ENCODE measurements at places on chromosomes 13 and 19.

DNA sequence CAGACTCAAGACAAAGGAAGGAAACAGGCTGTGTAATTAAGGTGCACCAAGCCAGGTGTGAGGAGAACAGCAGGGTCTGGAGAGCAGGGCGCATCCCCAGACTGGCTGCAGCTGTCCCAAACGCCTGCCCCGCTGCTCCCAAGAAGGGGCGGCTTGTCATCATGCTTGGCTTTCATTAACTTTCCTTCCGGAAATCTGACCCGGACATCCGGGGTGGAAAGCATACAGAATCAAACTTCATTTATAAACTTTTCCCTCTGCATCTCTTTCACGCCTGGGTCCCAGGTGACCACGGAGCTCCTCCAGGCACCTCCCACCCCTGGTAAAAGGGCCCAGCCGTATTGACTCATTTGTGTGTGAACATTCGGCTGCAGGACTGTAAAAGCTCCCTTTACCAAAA, 31.7 kb downstream of the TSHZ3 start:
- H3K4me1 ChIP-seq: no peaks in the 10 kb centered on the region
- no peak overlapping the region for H3K4me3 ChIP-seq
- H3K27ac ChIP-seq: no peak overlapping the region
- no peak for DNase-seq
- H3K27me3 ChIP-seq: no peaks in the 10 kb centered on the region

- no peak for DNase-seq
- H3K4me3 ChIP-seq: peak overlapping the region; percentile 59
- H3K27ac ChIP-seq: no peak overlapping the region
Observed at GRCh38 chr13:41457589-41458186, 338 bp downstream of the RGCC start.

- no peaks in the 10 kb centered on the region for H3K4me1 ChIP-seq
- H3K27me3 ChIP-seq: no peaks in the 10 kb centered on the region
- no peak overlapping the region for H3K27ac ChIP-seq
- no peak overlapping the region for H3K4me3 ChIP-seq
Observed at GRCh38 chr13:48542581-48543341, 9.9 kb upstream of the RCBTB2 start.

DNA sequence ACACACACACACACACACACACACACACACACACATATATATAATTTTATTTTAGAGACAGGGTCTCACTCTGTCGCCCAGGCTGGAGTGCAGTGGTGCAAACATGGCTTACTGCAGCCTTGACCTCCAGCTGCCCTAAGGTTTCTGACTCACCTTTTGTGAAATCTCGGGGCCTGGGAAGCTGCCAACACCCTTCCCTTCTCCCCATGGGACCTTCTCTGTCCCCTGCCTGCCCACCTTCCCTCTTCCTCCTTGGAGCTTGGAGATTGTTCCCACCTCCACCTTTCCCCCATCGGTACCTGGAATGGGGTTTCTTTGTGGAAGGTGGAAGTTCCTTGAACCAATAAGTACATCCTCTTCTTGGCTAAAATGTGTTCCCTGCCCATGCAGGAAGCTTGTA, 6.3 kb downstream of the ARRDC5 start:
- peaks cover 4% of the 10 kb centered on the region for H3K4me1 ChIP-seq
- DNase-seq: no peak
- H3K27me3 ChIP-seq: no peaks in the 10 kb centered on the region
- no peaks in the 10 kb centered on the region for H3K36me3 ChIP-seq
- no peak overlapping the region for H3K27ac ChIP-seq
- no peak overlapping the region for H3K4me3 ChIP-seq

- no peaks in the 10 kb centered on the region for H3K36me3 ChIP-seq
- no peak overlapping the region for H3K4me3 ChIP-seq
- H3K27ac ChIP-seq: no peak overlapping the region
- DNase-seq: no peak
- H3K4me1 ChIP-seq: no peaks in the 10 kb centered on the region
Observed at GRCh38 chr13:58806401-58806800, 1174.9 kb downstream of the PCDH17 start.

DNA sequence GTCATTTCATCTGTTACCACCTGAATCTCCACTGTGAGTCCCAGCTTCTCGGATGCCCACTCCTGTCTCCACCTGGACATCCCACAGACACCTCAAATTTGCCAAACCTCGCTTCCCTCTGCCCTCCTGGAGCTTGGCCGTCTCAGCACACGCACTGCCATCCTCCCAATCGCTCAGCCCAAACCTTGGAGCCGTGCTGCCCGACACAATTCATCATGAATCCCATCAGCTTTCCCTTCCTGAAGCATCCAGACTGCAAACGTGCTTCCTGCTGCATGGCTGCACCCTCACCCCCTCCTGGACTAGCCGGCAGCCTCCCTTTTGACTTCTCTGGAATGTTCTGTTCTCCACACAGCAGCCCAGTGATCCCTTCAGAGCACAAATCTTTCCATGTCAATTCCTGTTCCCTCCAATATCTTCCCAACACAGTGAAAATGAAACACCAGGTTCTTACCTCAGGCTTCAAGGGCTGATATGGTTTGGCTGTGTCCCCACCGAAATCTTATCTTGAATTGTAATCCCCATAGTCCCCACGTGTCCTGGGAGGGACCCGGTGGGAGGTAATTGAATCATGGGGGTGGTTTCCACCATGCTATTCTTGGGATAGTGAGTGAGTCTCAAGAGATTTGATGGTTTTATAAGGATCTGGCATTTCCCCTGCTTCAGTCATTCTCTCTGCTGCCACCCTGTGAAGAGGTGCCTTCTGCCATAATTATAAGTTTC, 1.1 kb upstream of the PROZ start:
- H3K4me1 ChIP-seq: no peaks in the 10 kb centered on the region
- H3K27ac ChIP-seq: no peak overlapping the region
- no peaks in the 10 kb centered on the region for H3K27me3 ChIP-seq
- no peaks in the 10 kb centered on the region for H3K36me3 ChIP-seq

GRCh38 chr13:109494925-109495369, 291.4 kb downstream of the IRS2 start:
- no peaks in the 10 kb centered on the region for H3K36me3 ChIP-seq
- H3K4me3 ChIP-seq: no peak overlapping the region
- no peak overlapping the region for H3K27ac ChIP-seq
- H3K4me1 ChIP-seq: no peaks in the 10 kb centered on the region
- H3K27me3 ChIP-seq: no peaks in the 10 kb centered on the region

GRCh38 chr13:95471960-95472359, 80.6 kb upstream of the CLDN10 start:
- no peak overlapping the region for H3K4me3 ChIP-seq
- no peak overlapping the region for H3K27ac ChIP-seq
- no peaks in the 10 kb centered on the region for H3K4me1 ChIP-seq
- no peaks in the 10 kb centered on the region for H3K36me3 ChIP-seq
- DNase-seq: no peak

DNA sequence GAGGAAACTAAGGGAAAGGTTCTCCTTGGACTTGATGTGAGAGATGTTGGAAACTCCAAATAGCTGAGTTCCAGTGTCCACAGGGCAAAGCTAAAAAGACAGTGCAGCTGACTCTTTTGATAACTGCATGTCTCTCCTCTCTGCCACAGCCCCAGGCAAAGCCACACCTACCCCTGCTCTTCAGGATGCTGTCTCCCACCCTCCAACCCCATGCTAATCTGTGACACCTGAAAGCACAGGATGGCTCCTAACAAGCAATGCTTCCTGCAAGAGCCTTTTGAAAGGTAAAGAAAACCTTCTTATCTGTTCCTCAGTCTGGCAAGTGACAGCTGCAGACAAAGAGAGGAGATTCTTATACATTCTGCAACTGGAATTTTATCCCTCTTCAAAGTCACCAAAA, 14.5 kb downstream of the SLC46A3 start:
- no peak for DNase-seq
- no peak overlapping the region for H3K27ac ChIP-seq
- no peak overlapping the region for H3K4me3 ChIP-seq
- H3K4me1 ChIP-seq: no peaks in the 10 kb centered on the region
- H3K27me3 ChIP-seq: no peaks in the 10 kb centered on the region

GRCh38 chr13:111661052-111661451, 340.6 kb downstream of the TEX29 start:
- H3K4me1 ChIP-seq: no peaks in the 10 kb centered on the region
- no peaks in the 10 kb centered on the region for H3K36me3 ChIP-seq
- H3K27ac ChIP-seq: no peak overlapping the region
- no peaks in the 10 kb centered on the region for H3K27me3 ChIP-seq

GRCh38 chr19:46347985-46348384, 1.1 kb downstream of the PPP5C start:
- H3K27ac ChIP-seq: peak overlapping the region; percentile 89
- no peaks in the 10 kb centered on the region for H3K36me3 ChIP-seq
- H3K27me3 ChIP-seq: no peaks in the 10 kb centered on the region
- peaks cover 3% of the 10 kb centered on the region for H3K4me1 ChIP-seq
- DNase-seq: no peak

DNA sequence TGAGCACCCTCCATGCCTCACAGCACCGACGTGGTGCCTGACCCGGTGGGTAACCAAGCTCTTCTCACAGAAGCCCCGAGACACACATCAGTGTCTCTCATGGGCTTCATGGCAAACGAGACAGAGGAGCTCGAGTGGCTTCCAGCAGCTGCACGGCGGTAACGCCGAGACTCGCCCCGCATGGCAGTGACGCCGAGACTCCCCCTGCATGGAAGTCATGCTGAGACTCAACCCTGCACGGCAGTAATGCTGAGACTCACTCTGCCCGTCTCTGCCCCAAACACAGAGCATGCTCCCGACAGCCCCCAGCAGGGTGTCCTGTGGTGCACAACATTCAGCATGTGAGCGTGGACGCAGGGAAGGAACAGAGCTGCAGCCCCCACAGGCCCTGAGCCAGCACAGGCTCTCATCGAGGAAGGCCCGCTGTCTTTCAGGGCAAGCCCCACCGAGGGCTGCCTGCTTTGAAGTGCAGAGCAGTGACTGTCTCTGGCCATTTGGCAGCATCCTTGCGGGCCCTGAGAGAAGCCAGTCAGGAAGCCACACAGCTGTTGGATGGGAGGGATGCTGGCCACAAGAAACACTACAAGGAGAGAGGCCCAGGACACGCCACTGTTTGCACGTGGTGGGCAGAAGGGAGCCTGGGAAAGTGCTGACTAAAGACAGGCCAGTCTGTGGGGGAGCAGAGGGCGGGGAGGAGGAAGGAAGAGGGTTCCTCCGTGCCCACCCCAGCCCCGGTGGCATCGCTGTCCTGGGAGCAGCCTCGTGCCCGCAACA, 9.5 kb downstream of the GAS6 start:
- DNase-seq: no peak
- H3K4me1 ChIP-seq: peaks cover 8% of the 10 kb centered on the region
- H3K27ac ChIP-seq: no peak overlapping the region
- H3K36me3 ChIP-seq: no peaks in the 10 kb centered on the region
- H3K4me3 ChIP-seq: no peak overlapping the region

- peaks cover 3% of the 10 kb centered on the region for H3K4me1 ChIP-seq
- no peak for DNase-seq
- H3K27ac ChIP-seq: no peak overlapping the region
- no peaks in the 10 kb centered on the region for H3K36me3 ChIP-seq
Observed at GRCh38 chr19:50324331-50324730, 4.8 kb downstream of the KCNC3 start.

- peaks cover 10% of the 10 kb centered on the region for H3K4me1 ChIP-seq
- peaks cover 9% of the 10 kb centered on the region for H3K36me3 ChIP-seq
- DNase-seq: peak; percentile 90
- H3K4me3 ChIP-seq: peak within 1 kb of the TSS; percentile 97
Observed at GRCh38 chr19:40750874-40751537, at the start of gene SNRPA. TSS of gene SNRPA (plus strand) at chr19:40751203. CDS start at chr19:40751409, 206 bp downstream.

DNA sequence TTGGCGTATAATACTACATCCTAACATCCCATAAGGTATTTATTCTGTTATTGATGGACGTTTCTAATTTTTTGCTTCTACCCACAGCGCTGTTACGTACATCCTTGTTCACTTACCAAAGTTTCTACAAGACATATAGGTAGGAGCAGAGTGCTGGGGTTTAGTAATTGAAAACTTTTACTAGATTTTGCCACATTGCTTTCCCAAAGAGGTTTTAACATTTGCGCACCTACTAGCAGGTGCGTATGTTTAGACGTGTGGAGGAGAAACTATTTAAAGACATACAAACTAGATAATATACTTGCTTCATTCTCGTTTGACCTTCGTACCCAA, 559 bp upstream of the RPL21 start:
- H3K36me3 ChIP-seq: peaks cover 33% of the 10 kb centered on the region
- H3K4me3 ChIP-seq: peak overlapping the region; percentile 97
- no peak for DNase-seq
- no peaks in the 10 kb centered on the region for H3K27me3 ChIP-seq
- H3K4me1 ChIP-seq: peaks cover 16% of the 10 kb centered on the region

DNA sequence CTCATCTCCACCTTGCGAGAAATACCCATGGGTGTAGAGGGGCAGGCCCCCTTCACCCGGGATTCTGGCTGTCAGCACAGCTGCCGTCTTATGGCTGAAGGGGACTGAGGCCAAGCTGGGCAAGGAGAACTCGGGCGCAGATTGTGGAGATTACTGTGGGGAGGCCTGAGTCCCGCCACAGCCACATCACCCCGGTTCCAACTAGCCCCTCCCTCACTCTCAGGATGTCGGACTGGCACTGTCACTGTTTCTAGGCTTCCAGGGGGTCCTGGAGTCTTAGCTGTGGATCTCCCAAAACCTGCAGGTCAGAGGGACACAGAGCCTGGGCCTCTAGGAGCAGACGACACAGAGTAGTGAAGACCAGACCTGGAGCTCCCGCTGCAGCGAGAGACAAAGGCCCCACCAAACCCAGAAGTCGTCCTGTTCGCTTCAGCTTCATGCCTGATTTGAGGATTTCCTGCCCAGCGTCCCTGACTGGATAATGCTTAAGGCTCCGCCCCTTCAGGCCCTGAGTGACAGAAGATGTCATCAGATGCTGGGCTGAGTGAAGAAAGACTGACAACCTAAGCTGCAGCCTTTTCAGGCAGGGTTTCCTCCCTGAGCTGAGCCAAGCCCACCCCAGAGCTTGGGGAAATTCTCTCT, 55.8 kb downstream of the ZNF93 start:
- no peaks in the 10 kb centered on the region for H3K27me3 ChIP-seq
- H3K4me1 ChIP-seq: no peaks in the 10 kb centered on the region
- DNase-seq: no peak
- no peak overlapping the region for H3K27ac ChIP-seq
- H3K36me3 ChIP-seq: no peaks in the 10 kb centered on the region
- no peak overlapping the region for H3K4me3 ChIP-seq

GRCh38 chr19:43956827-43957226, 5.8 kb downstream of the ZNF221 start:
- no peaks in the 10 kb centered on the region for H3K27me3 ChIP-seq
- no peak for DNase-seq
- H3K4me3 ChIP-seq: no peak overlapping the region
- no peak overlapping the region for H3K27ac ChIP-seq

Data from Panc1 (cell line).